ENCODE measurements at places on chromosomes 7 and 10.

GRCh38 chr7:51013861-51014511, 231.3 kb upstream of the GRB10 start:
- no peak for DNase-seq

GRCh38 chr7:13117103-13117502, 429.7 kb downstream of the ARL4A start:
- no peak for DNase-seq

DNA sequence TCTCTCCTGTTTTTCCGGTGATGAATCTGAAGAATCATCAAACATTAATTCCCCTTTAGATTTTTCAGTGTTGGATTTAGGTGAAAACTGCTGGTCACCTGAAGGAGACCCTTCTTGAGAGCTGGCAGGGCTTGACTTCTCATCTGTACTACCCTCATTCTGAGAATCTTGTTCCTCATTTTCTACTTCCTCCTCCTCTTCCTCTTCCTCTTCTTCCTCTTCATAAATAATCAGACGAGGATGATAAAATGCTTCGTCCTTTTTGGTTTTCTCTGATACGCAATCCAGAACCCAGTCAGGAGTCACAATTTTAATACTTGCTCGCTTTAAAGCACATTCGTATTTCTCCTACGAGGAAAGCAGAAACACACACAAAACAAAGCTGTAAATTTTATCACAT, 26.9 kb downstream of the PAXIP1 start:
- DNase-seq = no peak

GRCh38 chr10:132011024-132011423, 29.3 kb upstream of the BNIP3 start:
- DNase-seq = no peak

GRCh38 chr7:51785171-51785570, 468.6 kb upstream of the COBL start:
- no peak for DNase-seq

DNA sequence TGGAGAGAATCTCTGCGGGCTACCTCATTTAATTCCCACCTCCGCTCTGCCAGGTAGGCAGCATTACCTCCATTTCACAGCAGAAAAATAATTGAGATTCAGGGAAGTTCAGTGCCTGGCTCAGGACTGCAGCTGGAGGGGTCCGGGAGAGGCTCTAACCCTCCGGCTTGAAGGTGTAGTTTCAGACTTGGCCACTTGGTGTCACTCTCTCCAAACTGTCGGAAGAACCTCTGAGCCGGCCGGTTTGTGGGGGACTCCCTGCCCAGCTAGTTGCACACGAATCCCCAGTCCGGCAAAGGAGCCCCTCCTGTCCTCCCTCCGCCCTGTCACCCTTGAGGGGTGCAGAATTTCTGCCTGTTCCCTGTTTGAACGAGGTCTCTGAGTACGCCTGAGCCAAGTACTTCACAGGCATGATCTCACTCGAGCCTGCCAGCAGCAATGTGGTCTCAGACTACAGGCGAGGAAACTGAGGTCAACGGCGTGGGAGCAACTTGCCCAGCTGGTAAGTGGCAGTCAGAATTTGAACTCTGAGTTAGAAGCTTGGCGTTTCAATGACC, 144.7 kb upstream of the ZNF716 start:
- DNase-seq = no peak

DNA sequence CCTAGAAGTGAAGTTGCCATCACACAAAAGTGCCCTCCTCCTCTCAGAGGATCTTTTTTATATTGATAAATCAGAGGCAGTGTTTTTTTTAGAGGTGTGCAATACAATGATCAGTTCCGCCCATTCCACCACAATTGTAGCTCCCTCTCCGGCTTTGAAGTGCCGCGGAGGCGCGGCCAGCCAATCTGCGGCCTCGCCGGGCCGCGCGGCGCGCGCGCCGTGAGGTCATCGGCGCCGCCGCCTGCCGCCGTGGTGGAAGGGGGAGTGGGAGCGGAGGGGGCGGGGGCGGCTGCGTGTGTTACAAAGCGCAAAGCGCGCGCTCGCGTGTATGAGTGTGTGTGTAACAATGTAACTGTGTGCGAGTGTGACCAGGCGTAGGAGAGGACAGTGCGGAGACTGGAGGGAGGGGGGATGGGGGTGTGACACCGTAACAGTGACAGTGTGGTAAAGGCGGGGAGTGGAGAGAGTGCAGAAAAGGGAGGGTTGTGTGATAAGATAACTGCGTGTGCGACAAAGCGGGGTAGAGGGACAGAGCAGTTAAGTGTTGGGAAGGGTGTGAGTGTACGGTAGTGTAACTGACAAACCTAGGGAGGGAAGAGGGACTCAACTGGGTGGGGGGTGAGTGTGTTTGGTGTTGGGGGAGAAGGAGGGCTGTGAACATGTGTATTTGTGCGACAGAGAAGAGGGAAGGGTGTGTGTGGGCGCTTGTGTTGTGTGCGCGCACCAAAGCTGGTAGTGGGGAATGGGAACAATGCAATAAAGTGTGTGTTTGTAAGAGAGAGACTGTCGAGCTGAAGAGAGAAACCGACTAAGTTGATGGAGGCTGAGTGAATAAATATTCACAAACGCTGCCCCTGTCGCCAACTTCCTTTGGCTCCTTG, at the start of gene SP8:
Gene SP8, minus strand, starts transcription at position 108 of the 881 bp plus-strand sequence. Its CDS starts 88 bp downstream, at position 20.
- DNase-seq = no peak

DNA sequence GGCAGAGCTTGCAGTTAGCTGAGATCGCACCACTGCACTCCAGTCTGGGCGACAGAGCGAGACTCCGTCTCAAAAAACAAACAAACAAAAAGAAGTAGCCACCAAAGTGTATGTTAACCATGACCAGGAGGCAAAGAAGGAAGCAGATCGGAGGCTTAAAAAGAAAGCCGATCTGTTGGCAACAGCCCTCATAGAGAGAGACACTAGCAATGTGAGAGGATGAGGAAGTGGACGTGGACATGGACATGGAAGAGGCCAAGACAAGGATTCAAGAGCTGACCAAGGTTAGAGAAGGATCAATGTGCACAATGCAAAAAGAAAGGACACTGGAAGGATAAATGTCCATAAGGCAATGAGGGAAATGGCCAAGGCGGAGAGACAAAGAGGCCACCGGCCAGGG, 14.9 kb upstream of the ADCK2 start:
- no peak for DNase-seq

DNA sequence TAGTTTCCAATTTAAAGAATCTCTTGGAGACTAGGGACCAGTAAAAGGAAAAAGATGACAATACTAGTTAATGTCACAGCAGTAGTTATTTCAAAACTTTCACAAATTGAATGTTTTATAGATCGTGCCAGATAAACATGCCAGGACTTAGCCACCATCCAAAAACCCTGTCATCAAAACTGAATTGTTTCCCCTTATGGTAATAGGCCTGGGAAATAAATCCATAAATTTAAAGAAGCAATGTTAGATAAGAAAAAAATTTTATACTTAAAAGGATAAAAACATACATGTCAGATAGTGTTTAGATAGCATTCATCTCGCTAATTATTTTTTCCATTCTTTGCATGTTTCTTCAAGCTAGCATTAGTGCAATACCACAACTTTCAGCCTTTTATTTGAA, 71.2 kb downstream of the SUGCT start:
- no peak for DNase-seq

GRCh38 chr10:70799124-70799523, 13.9 kb upstream of the TBATA start:
- DNase-seq = no peak

- no peak for DNase-seq
Observed at GRCh38 chr7:96359876-96360275, 38.0 kb upstream of the SLC25A13 start.

- DNase-seq = no peak
Observed at GRCh38 chr7:145009876-145010275, 174.0 kb upstream of the TPK1 start.

GRCh38 chr7:256981-257646, 32.9 kb upstream of the FOXL3 start:
- no peak for DNase-seq

DNA sequence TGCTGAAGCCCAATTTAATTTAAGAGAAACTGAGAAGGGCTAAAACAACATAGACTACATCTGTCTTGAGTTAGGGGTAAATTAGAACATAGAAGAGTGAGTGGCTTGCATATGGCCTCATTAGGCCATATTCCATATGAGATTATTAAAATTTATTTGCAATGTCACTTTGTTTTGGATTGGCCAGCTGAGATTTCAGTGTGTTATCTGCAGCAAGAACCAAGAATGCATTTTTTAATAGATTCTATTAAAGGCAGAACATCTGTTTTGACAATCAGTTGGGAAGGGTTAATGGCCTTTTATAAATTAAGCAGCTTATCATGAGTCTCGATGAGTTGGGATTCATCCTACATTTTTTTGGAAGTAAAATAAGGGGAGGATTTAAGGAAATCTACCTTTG, 236.2 kb downstream of the DGKB start:
- DNase-seq = no peak

DNA sequence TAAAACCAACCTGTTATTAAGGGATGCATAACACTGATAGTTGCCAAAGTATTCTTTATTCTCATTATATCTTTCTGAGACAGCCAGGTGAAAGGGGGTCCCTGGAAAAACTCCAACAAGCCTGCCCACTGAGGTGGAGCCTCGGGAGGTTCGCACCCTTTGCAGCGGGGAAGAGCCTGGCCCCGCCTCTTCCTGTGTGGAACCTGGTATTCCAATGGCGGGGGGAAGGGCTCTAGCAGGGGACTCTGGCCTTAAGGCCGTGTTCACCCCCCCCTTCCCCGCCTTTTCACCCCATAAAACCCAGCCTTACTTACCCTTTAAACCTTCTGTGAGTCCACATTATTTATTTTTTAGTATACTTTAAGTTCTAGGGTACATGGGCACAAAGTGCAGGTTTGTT, 62.4 kb upstream of the PDK4 start:
- DNase-seq = no peak

DNA sequence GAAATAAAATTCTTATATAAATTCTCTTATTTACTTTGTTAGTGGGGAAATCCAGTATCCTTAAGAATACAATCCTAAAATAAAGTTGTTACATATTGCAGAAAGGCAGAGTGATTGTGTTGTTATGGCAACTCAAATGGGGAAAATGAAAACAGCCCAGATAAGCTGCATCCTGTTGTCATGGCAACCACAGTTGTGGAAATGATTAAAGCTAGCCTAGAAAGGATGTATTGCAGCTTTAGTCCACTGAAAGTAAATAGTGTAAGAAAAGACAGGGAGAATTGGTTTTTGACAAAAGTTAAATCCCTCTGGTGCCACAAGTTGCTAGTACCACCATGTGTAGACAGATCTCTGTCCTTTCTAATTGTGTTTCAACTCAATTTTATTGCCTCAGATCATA, 43.2 kb downstream of the BTRC start:
- DNase-seq = peak; percentile 28

GRCh38 chr7:96686305-96686704, 23.3 kb downstream of the SEM1 start:
- no peak for DNase-seq

GRCh38 chr10:57102236-57102635, 741.2 kb upstream of the ZWINT start:
- DNase-seq = no peak

DNA sequence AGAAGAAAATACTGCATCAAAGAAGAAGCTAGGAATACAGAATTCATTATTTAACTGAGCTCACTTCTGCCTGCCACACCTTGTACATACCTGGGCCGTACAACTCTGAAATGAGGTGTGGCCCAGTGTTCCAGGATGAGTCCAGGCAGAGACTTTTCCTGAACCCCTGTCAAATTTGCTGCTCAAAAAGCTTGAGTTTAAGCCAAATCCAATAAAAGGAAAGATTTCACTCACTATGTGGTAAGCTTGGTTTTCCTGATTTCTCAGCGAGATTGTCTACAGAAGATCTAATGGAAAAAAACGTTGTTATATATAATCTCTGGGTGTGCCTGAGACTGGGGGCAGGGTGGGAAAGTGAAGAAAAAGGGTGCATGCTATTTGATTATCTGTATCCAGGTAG, 72.1 kb upstream of the EGFR start:
- DNase-seq = no peak

GRCh38 chr10:88121361-88121760, 257.9 kb downstream of the PTEN start:
- DNase-seq = no peak

- no peak for DNase-seq
Observed at GRCh38 chr10:113362645-113363091, 190.2 kb upstream of the HABP2 start.

DNA sequence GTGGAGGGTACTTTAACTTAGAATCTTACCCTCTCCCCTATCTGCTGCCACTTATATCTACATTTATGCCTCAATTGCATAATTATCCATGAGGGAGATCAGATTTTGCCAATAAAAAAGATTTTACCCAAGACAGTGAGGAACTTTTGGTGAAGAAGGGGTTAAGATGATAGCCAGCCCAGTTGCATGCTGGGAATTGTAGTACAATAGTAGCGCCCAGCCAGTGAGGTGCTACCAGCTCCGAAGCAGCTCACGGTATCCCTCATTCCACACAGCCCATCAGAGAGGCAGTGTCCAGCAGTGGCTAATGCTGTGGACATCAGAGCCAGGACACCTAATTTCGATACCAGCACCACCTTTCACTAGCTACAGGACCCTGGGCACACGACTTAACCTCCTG, 5.9 kb upstream of the LGI1 start:
- no peak for DNase-seq

DNA sequence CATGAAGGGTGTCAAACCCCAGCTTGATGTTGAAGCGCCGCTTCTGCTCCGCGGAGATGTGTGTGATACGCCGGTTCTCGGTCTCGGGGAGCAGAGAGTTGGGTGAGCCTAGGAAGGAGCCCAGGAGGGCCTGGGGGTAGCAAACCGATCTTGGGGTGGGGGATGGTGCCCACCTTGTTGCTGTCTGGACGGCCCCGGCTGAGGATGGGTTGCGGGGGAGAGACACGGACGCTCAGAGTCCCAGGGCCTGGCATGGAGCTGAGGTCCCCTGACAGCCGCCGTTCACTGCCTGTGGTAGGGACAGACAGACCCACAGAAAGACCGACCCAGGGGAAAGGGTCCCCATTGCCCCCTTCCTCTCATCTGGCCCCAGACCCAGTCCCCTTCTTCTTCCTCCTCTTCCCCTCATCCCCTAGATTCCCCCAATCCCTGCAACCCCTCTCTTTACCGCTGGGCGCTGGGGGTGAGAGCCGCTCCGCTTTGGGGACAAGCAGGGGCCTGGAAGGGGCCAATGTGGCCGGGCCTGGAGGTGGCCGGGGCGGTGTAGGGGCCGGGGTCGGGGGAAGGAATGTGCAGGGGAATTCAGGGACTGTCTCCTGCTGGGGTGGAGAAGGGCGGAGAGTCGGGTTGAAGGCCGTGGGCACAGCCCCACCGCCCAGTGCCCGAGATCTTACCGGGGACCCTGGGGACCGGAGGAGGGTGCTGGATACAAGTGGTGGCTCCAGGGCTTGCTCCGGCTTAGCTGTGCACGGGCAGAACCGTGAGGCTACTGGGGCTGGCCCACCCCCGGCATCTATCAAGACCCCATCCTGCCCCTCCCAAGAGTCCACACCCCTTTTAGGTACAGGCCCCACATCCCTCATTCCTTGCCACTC, 18.0 kb upstream of the TBL2 start:
- DNase-seq = no peak
